ENCODE measurements at places on chromosomes 6 and 20.
A peak's percentile ranks its signal among the peaks of the same experiment; 100 is the strongest.

DNA sequence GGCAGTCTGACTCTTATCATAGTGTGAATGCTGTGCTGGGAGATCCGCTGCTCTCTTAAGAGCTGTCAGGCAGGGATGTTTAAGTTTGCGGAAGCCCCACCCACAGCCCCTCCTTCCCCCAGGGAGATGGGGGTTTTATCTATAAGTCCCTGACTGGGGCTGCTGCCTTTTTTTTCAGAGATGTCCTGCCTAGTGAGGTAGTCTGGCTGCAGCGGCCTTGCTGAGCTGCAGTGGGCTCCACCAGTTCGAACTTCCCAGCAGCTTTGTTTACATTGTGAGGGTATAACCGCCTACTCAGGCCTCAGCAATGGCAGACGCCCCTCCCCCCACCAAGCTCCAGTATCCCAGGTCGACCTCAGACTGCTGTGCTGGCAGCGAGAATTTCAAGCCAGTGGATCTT lies 75.7 kb upstream of the UST start:
- DNase-seq, result no peak

DNA sequence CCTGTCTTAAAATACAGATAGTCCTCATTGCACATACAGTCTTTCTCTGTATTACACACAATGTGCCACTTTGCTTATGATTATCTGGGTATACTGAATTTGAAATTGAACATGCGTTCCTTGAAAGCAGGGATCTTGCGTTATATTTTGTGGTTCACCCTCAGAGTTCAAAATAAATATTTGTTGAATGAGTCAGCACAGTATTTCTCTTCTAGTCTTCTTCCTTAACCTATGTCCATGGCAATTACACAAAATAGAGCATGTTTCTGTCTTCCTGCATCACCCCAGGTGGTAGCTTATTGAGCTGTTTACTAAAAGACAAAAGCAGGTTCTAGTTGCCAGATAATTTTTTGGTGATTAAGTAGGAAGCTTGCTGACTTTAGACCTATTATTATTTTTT lies 272.9 kb upstream of the FERMT1 start:
- DNase-seq, result peak; percentile 71

- DNase-seq, result no peak
These were observed 38.2 kb downstream of the KIAA1755 start for GRCh38 chr20:38222231-38222922.

- peak; percentile 69 for DNase-seq
These were observed 15.4 kb downstream of the EZR start for GRCh38 chr6:158803733-158804143.

GRCh38 chr20:18276821-18277220 lies 11.5 kb upstream of the ZNF133 start:
- DNase-seq, result peak; percentile 60

GRCh38 chr6:22073516-22074198 lies 223.2 kb downstream of the PRL start:
- DNase-seq, result no peak

- no peak for DNase-seq
These were observed 67.6 kb upstream of the MPC1 start for GRCh38 chr6:166450167-166450873.

GRCh38 chr20:25012616-25013189 lies 20.2 kb upstream of the APMAP start:
- no peak for DNase-seq

- no peak for DNase-seq
These were observed 77.9 kb upstream of the TULP1 start for GRCh38 chr6:35590622-35591066.

DNA sequence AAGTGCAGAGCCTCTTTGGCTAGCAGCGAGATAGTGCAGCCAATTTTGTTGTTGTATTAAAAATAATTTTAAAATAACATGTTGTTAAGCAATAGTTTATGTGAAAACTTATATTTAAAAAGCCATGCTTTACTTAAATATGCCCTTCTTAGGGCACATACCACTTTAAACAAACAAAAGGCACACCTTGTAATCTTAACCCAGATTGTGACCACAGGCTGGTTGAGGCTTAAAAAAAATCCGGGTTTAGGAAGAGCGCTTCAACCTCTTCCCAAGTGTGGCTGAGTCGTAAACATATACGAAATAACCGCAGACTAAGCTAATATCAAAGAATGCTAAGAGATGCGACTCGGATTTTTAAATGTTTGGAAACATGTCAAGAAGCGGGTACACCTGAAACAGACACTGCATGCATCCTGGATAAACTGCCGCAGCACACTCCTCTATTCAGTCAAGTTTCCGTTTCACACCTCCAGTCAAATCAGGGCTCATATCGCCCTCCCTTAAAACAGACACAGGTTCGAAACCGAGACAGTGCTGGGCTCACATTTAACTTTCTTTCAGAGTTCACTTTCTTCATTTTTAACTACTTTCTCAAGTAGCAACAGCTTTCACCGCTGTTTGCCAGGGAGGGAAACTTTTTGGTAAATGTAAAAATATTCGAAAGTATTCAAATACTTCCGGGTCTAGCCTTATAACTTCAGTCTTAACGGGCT lies 1.5 kb downstream of the DEK start:
- DNase-seq, result peak; percentile 74

DNA sequence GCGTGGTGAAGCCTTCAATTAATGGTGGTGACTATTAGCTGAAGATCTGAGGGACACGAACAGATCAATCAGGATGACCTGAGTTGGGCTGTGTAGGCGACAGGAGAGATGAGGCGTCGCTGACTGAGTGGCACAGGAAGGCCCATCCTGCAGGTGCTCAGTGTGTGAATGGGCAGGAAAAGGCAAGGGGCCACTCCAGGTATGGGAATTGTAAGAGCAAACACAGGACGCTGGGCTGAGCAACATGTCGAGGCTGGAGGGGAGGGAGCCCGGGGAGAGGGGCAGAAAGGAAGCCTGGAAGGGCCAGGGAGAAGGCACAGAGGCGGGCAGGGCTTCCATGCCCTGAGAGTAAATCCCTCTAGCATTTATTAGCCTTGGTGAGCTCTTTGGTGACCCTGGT lies 151.0 kb downstream of the VEGFA start:
- peak; percentile 19 for DNase-seq

DNA sequence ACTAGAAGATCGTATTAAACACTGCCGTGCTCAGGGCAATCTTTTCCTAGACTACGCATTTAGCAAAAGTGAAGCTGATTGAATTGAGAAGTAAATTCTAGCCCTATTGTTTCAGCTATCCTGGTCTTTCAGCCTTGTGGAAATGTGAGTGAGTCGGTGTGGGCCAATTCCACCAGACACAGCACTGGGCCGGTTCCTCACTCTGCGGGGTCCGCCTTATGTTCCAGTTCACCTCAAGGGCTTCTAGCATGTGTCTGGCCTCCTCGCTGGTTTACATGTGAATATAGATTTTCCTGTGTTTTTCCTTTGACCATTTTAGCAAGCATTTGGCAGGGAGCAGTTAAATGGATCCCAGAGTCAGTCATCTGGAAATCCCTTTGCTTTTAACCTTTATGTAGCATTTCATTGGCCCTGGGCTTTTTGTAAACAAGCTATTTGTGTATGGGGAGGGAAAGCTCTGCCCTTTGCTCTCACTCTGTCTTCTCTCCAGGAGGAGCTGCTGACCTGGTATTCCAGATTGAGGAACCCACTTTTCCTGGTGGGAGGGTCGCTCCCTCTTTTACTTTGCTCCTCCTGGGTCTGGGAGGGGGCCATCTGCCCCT lies 12.4 kb upstream of the GTSF1L start:
- no peak for DNase-seq

DNA sequence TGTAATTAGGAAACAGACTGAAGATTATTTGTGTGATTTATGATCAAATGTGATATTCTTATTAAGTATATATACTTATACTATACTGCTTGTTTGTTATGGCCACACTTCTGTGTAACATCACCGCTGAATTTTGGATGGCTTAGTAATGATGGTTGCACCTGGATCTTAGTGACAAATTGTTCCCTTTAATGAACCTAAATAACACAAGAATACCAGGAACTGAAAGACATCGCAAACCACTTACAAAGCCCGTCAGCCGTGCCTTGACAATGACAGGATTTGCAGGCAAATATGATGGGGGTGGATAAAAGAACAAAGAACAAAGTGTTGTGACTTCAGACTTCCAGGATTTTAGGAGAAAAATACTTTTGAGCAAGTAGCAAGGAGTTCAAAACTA lies 67.1 kb downstream of the LAMP5 start:
- DNase-seq, result no peak

DNA sequence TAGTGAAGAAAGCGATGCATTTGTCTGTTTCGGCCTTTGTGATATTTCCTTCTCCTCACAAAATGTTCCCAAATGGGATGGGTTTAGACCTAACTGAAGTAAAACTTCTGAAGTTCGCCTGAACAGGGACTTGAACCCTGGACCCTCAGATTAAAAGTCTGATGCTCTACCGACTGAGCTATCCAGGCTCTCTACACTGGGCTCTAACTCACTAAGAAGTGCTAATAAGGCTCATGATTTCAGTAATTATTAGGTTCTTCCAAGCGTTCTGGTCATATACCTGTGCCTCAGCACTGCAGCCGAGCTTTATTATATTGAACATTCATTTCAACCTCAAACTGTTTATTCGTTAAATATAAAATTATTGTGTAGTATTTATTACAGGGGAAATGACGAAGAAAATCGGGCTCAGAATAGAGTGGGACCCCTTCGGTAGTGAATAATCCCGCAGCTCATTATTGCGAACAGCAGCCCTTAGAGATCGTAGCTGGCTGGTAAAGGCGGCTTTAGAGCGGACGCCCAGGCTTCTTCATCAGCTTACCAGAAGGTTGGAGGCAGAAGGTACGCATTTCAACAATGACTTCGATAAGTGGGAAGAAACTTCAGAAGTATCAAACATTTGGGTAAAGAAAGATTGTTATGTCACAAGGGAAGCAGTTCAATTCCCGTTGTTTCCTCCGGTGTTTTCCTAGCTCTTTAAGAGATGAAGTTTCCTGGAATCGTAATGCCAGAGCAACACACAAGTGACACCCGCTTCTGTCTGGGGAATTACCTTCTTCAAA lies 119.0 kb upstream of the ZNF184 start:
- DNase-seq, result no peak

GRCh38 chr6:1730882-1731281 lies 121.2 kb downstream of the FOXC1 start:
- DNase-seq, result no peak

DNA sequence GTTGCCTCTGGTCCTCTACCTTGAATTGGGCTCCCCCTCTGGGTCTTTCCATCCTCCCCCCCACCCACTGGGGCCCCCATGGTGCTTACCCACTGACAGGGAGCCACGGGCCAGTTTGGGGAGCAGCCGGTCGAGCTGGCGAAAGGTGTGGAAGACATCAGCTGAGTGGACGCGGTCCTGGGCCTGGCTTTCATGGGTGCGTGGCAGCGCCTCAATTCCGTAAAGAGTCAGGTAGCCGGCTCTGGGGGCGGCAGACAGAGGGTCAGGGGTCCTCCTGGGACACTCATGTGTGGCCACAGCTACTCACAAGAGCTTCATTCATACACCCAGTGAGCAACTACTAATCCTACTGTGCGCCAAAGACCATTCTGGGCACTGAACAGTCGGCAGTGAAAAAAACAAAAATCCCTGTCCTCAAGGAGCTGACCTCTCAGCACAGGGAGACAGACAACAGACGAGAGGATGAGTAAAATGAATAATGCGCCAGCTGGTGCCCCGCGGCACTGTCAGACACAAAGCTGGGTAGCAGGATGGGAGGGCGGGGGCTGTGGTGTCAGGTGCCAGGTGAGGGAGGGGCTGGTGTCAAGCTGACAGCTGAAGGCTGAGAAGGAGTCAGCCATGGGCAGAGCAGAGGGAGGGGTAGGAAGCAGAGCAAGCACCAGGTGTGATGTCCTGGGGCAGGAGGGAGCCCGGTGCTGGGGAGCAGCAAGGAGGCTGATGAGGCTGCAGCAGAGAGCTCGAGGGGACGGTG lies 28.3 kb downstream of the PTGIS start:
- DNase-seq, result no peak

DNA sequence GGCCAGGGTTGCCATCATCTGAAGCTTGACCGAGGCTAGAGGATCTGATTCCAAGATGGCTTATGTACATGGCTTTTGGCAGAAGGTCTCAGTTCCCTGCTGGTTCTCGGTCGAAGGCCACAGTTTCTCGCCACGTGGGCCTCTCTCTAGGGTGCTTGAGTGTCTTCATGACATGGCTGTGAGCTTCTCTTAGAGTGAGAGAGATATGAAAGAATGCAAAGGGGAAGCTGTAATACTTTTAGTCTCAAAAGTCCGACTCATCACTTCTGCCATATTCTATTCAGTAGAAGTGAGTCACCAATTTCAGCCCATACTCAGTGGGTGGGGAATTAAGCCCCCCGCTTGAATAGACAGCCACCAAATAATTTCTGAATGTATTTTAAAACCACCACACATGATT lies 94.2 kb downstream of the UTRN start:
- DNase-seq, result no peak

DNA sequence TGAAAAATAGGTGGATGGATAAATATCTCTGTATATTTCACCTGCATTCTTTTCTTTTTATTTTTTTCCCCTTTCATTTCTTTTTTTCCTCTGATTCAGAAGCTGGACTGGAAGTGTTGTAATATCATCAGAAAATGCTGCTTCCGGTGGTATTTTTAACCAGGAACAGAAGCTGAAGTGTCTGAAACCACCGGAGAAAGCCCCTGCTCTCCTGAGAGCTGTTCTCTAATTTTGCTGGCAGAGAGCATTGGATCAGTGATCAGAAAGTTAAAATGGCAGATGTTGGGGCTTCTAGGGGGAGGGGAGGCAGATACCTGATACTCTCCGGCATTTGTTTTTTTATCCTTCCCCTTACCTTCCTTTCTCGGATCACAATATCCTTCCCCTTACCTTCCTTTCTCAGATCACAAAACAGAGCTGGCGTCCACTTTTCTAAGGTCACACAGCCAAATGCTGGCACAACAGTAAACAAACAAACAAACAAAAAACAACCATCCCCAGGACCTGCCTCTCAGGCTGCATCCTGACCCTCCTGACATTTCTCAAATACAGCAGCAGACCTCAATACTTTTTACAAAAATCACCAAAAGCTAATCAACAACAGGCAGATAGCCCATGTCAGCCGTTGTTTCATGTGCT lies 143.2 kb upstream of the ZNF217 start:
- no peak for DNase-seq

GRCh38 chr6:36756786-36757185 lies 59.2 kb downstream of the RAB44 start:
- no peak for DNase-seq

- DNase-seq, result peak; percentile 31
These were observed 16.7 kb upstream of the ENTPD6 start for GRCh38 chr20:25178563-25179438.

DNA sequence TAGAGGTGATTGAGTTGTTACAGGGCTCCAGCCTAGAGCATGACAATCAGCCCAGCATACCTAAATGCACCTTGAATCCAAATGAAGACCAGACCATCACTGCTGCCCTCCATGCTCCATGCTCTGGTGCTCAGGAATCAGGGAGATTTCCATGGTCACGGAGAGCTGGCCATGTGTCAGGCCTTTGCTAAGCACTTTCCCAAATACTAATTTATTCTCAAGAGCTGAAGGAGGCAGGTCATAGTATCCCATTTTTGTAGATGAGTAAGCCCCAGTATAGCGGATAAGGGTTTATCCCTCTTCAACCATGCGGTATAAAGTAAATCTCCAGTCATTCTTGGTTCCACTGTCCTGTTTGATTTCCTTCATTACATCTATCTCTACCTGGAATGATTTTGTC lies 240.8 kb downstream of the TFAP2A start:
- DNase-seq, result no peak
